ENCODE measurements at places on chromosomes 2 and 18.

GRCh38 chr2:217552081-217552480, 450.7 kb downstream of the TNS1 start:
- DNase-seq = peak; percentile 6

DNA sequence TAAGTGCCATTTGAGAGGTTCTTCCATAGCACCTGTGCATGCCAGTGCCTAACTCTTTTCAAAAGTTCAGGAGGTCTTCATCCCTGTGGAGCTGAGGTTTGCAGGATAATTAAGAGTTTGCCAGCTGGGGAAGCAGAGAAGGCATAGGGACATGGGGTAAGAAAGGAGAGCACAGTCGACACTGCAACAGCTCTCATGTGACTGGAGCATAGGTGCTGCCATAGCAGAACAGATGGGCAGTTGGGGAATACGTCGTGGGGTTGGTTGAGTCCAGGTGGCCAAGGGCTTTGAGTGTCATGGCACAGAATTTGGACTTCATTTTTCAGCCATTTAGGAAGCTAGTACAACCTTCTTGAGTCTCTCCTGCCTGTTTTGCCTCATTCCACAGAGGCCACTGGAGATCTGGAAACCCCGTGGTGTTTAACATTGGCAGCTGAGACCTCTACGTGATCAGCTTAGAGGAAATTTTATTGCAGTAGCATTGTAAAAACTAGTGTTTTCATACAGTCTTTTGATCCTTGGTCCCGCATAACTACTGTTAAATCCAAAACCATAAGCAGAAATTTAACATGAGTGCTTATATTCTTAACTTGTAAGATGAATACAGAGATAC, 65.1 kb downstream of the CRIM1 start:
- no peak for DNase-seq

DNA sequence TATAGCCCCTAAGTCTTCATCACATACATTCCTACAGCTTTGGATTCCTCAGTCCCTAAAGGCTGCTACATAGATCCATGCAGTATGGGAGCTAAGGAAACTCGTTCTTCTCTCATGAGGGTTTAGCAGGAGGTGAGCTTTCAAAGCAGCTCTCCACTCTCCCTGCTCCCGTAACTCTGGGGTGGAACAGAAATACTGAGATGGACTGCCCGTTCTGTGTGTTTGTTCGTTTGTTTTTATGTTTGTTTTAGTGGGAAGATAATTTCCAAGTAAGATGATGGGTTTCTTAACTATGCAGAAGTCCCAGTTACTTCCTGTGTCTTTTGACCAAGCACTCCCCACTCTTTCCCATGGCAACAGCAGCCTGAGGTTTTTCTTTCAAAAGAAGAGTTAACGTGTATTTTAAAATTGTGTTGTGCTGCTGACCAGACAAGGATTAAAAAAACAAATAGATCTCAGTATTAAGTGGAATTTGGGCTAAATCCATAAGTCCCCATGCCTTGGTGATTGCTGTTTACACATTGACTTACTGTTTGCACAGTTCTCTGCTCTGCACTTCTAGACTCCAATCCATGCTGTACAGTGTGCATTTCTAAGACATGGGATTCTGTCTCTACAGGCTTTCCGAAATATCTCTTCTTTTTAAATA, 156.4 kb upstream of the SH3BP4 start:
- DNase-seq = no peak

- DNase-seq = peak; percentile 35
These were observed 395.8 kb downstream of the LNPK start for GRCh38 chr2:175606010-175606841.

GRCh38 chr2:9712263-9712662, 81.5 kb upstream of the YWHAQ start:
- no peak for DNase-seq

DNA sequence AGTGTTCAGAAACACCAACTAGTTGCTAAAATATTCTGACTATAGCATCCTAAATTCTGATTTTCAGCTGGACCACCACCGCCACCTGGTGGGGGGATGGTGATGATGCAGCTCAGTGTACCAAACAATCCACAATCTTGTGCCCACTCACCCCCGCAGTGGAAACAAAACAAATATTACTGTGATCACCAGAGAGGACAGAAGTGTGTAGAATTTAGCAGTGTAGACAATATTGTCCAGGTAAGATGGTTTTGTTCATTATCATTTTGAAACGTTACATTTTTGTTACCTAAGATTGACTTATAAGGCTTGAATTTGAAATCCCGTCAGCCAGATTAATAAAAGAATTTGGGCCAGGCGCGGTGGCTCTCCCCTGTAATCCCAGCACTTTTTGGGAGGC, 31.7 kb upstream of the UBXN4 start:
- DNase-seq = peak; percentile 52

GRCh38 chr2:145875016-145875415, 1355.1 kb upstream of the ZEB2 start:
- no peak for DNase-seq

DNA sequence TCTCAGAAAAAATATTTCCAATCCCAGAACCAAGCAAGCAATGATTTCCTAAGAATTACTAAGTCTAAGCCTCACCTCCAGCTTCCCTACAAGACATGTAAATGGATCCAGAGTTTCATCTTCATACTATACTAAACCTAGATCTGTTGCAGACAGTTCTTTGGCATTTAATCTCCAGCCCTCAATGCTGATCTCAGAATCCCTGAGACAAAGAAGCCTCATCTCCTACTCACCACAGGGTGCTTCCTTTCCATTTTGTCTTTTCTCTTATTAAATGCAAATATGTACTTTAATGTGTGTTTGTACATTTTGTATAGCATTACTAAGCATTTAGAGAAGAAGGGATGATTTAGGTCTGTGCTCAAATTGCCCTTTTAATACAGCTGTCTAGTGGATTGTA, 954.9 kb downstream of the TDRD15 start:
- no peak for DNase-seq

DNA sequence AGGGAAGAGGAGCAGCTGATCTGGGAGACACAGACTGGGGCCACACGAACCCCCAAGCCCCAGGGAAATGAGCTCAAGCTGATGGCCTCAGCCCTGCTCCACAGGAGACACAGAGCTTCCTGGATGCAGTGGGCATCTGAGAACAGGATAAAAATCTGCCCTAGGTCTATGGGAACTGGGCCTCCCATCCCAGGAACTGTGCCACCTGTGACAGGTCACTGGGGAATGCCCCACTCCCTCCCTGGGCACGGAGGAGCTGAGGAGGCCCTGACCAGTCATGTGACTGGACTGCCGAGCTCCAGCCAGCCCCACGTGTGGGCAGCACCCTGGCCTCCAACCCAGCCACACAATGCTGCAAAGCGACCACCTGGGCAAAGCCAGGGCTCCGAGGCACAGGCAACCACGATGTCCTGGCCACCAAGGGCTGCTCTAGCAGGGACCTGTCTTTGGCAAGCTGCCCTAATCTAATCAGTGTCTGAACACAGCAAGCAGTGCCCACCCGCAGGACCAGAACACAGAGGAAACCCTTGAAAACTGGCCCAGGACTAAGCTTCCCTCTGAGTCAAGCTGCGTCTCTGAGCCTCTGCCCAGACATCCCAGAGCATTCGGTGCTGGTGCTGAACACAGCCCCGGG, 57.8 kb upstream of the ID2 start:
- no peak for DNase-seq

- no peak for DNase-seq
These were observed 39.6 kb downstream of the ASB1 start for GRCh38 chr2:238466243-238466756.

- no peak for DNase-seq
These were observed 116.2 kb downstream of the STPG4 start for GRCh38 chr2:47038656-47039488.

DNA sequence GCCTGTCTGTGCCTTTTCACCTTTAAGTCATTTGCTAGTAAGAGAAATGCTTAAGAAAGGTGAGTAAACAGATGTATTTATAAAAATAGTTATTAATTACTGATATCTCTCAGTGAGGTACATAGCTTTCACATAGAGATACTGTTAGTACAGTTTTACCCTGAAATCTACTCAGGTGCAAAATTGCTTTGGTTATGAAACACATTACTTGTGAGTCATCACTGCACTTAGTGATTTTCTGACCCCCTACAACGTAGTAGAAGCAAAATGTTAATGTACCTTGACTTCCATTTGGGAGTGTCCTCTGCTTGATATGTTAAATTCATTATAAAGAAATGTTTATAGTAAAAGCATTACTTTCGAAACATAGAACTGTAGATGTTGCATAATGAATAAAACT, 6.5 kb downstream of the GLS start:
- peak; percentile 42 for DNase-seq

DNA sequence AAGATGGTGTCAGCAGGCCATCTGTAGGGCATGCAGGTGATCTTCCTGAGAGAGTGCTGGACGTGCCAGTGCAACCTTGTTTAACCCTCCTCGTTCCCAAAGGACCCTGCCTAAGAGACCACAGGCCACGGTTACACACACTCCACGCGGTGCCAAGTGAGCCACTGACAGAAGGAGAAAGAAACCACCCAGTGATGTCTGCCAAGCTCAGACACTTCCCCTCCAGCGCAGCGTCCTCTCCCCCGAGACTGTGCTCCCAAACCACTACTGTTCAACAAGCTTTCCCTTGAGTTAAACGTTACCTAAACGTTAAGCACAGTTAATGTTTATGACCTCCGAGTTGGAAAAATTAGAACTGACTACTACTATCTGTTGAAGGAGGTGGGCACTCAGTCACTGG, 119.1 kb upstream of the NCK2 start:
- no peak for DNase-seq

All from EL (cell line).